ENCODE measurements at places on chromosomes 6 and 20. TPM values are rescaled to one million over a fixed set of nuclear protein-coding genes. Genes with fewer than 3 reads are reported as not detected.

DNA sequence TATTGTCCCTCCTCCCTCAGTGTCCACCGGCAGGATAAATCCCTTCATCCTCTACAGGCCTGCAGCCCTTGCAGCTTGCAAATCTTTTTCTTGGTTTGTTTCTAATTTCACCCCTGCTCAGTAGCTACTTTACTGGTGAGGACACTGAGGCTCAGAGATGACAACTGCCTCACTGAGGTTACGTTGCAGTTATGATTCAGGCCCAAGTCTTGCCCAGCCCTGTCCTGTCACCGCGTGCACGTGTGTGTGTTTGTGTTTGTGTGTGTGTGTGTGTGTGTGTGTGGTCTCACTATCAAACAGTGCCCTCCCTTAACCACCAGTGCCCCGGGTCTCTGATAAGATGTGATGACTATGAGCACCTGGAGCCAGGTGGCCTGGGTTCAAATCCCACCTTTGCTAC is 21.1 kb downstream of the FAM110A start:
- no peak for DNase-seq

DNA sequence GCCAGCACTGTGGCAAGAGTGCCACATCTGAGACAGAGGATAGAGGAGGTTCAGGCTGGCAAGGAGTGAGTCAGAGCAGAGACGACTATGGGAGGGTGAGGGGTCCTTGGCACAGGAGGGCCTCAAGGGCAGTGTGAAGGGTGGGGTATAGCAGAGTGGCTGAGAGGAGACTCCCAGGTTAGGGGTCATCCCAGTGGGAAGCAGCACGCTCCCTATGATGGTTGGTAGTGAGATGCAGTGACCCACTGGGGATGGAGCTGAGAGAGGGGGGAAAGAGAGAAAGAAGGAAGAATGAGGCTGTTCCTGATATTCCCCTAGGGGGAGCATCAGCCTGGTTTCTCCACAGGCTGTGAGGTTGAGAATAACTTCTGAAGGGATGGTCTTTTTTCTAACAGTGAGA is 97.3 kb downstream of the INSM1 start:
- no peak for DNase-seq

DNA sequence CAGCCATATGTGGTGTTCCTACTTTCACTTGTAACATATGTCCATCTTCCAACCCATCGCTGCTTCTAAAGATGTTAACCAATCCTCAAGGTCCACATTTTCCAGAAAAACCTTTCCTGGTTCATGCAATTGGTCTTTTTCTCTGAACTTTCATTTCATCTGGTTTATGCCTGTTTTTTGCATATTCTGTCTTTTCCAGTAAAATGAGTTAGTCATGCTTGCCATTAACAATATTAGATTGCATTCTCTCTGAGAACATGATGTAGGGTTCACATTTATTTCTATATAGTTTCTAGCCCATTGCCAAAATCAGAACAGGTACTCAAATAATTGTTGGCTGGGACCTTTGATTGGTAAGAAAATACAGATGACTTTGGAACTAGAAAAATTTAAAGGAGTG is 36.7 kb downstream of the HIVEP2 start:
- no peak for DNase-seq

- DNase-seq: no peak
These were observed 3.7 kb downstream of the FAM162B start for GRCh38 chr6:116761779-116762178.

DNA sequence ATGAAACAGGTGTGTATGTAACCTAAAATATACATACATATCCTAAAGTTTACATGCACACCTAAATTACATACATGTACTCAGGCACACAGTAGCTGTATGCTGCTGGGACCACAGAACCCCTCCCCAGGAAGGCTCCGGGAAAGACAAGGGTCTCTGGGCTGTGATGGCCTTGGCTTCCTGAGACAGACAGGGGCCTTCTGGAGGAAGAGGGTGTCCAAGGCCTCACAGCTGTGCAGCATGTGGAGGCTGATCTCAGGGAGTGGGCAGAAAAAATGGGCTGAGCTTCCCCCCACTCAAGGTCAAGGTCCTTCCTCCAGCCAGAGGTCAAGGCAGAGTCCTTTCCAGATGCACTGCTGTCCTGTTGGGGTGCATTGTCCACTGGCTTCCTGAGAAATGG is 129.1 kb upstream of the THBS2 start:
- DNase-seq: no peak

DNA sequence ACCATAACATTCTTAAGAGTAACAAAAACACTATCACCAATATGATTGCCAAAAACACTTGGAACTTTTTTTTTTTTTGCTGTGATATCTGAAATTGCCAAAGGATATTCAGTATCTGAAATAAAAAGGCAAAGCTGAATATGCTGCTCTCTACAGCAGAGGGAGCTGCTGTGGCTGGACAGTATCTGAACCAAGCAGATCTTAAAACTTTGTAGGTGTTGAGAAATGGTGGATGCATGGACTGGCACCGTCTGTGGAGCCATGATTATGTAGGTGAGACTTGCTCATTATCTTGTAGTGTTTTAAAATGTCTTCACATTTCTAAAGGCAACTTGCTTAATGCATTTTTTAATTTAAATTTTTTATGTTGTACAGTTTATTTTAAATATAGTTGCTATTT is 9.2 kb downstream of the PDCD2 start:
- no peak for DNase-seq

DNA sequence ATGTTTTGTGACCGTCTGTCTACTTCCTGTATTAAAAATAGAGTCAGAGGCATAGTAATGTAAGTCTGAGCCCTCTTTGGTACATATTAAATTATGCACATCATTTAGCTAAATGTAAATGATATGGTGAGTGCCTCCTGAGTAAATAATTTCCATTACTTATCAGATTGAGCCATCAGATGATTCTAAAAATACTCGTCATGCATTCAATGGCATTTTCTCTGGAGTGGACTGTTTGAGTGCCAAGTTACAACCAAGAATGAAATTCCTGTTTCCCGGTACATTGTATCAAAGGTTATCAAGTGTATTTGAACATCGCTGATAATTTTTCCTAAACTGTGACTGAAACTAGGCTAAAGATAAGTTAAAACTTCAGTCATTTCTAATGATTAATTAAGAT is 81.0 kb downstream of the AKAP7 start:
- DNase-seq: no peak

GRCh38 chr20:62281161-62281933 is 21.4 kb upstream of the ADRM1 start:
- DNase-seq: no peak

- DNase-seq: no peak
These were observed 25.5 kb upstream of the PRL start for GRCh38 chr6:22322103-22323030.

DNA sequence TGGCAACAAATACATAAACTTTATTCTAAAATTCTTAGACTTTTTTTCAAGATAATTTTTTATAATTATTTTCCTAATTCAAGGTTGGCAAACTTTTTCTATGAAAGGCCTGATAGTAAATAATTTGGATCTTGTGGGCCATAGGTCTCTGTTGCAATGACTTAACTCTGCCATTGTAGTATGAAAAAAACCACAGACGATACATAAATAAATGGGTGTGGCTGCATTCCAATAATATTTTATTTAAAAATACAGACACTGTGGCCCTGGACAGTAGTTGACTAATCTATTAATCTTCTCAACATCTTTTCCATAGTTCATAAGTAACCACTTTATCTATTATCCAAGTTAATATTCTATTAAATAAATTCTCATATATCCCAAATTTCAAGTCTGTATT is 281.1 kb downstream of the SYNE1 start:
- DNase-seq: no peak

GRCh38 chr6:130382872-130383490 is 17.2 kb downstream of the TMEM200A start:
- no peak for DNase-seq

DNA sequence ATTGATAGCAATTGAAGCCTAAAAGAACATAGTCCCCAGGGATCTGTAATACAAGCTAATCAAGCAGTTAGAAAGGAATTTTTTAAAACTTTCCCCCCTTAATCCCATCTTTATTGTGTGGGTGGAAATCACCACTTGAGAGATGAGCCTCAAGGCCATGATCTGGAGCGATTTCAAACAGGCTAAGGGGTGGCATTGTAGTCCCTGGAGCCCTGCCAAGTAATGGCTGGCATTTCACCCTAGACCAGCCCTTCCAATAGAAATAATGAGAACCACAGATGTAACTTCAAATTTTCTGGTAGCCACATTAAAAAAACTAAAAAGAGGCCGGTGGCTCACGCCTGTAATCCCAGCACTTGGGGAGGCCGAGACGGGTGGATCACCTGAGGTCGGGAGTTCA is 46.9 kb downstream of the PRDM1 start:
- DNase-seq: no peak

DNA sequence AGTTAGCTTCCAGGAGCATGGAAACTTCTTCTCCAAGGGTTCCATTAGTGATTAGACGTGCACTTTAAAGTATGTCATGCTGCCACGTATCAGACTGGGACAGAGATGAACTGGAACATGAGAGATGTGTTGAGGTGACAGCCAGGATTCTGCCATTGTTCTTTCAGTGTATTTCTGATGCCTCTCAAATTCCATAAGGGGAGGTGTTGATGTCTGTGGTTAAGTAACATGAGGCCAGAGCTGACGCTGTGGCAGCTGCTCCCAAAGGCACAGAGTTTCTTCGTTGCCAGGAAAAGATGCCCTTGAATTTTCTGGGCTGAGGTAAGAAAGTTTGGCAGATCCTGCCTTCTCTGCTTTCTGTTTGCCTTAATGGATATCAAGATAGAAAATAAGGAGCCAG is 63.5 kb downstream of the TRMT6 start:
- peak; percentile 20 for DNase-seq

- no peak for DNase-seq
These were observed 10.1 kb downstream of the TNFAIP3 start for GRCh38 chr6:137877113-137877512.

GRCh38 chr20:10447028-10447427 is 11.9 kb downstream of the SLX4IP start:
- no peak for DNase-seq

DNA sequence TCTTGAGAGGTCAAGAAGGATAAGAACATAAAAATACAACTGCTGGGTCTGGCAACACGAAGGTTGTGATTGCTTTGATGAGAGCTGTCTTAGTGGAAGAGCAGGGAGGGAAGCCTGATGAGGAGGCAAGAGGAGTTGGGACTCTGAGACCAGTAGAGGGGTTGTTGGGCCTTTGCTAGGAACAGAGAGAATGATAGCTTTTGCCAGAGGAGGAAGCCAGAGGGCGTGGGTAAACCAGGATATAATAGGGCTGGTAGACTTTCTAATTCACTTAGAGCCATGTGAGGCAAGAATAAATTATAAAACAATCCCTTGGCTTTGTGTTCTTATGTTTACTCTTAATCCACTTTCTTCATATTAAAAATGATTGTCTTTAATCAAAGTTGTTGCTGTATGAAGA is 78.6 kb downstream of the RCAN2 start:
- no peak for DNase-seq

DNA sequence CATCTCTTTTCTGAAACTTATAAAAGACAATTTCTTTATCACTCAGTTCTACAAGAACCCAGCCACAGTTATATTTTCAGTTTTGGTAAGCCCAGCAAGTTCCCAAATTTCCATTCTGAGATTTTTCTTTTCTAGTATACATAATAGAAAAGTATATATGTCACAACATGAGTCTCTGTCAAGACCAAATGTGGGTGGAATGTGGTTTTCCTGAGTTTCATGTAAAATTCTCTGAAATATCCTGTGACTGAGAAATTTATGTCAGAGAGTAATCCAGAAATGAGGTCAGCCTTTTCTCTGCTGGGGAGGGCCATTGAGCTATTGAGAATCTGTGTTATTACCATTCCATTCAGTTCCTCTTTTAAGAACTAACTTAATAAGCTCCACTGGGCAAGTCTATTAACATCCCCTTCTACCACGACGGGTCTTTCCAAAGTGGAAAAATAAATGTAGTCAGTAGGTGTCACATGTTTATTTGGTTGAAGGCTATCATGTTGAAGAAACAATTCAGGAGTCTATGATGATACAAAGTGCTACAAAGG is 100.7 kb upstream of the HMGN3 start:
- no peak for DNase-seq

DNA sequence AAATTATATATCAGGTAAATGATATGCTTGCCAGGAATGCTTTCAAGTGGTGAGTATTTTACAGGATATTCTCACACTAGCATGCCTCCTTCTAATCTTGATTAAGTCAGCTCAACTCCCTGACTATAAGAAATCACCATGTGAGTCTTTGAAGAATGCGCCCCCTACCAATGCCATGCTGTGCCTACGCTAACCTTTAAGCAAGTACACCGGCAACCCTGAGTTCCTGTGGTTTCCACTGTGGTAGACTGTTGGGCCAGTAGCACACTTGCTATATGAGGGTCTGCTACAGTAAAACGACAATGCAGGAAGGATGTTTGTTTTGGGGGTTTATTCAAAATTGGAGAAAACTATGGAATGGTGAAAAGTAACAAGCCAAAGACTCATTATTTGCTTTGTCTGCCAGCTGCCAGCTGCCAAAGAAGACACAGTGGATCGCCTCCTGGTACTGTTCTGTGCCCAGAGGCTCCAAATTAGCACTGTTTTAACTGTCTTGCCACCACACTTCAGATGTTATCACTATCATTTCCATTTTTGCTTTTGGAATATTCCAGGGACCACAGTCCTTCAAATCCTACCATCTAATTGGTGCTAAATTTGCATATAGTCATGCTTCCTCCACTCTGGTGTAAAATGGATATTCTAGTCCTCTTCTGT is 333.5 kb downstream of the RNGTT start:
- DNase-seq: no peak

GRCh38 chr6:139600919-139601475 is 226.5 kb upstream of the CITED2 start:
- DNase-seq: no peak

DNA sequence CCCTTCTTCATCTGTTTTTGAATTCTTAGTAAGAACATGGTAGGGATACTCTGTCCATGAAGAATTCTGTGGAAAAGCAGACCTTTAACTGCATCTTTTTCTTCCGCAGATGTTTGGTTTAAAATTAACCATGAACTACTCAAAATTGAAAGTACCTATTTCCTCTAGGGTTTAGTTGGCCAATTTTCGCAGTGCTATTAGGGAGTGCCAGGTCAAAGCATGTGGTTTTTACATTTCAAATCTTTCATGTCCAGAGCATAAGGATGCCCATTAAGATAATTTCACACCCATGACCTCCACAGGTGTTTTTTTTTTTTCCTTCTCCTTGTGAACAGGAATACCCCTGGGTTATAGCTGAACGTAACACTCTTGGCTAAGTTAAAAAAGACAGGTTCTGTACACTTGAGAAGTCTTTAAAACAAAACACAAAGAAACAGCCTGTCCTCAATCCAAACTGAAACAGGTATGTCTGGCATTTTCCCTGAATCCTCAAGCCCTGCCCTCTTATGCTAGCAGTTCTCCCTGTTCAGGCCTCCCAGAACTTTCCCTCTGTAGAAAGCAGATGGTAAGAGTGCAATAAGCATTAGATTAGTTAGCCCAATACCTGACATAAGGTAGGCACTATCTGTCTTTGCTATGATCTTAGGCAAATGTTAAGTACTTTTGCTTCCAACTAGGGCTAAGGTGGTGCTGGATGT is 67.1 kb downstream of the ELOVL5 start:
- no peak for DNase-seq

- no peak for DNase-seq
These were observed 33.6 kb downstream of the APCDD1L start for GRCh38 chr20:58481481-58482021.

MCHR2 gene
- not detected for total RNA-seq

FOXQ1 gene
- not detected for total RNA-seq

AKAP12 gene
- 13.1 TPM for total RNA-seq

VSX1 gene
- total RNA-seq: 0.33 TPM

AVP gene
- total RNA-seq: 0.38 TPM

NRN1 gene
- total RNA-seq: 8.8 TPM

HLA-A gene
- total RNA-seq: 252 TPM

COL9A3 gene
- total RNA-seq: 2.1 TPM

GID8 gene
- total RNA-seq: 16.2 TPM

PAK5 gene
- not detected for total RNA-seq

EPB41L1 gene
- 14.6 TPM for total RNA-seq

SERPINB1 gene
- 23.4 TPM for total RNA-seq
